ENCODE measurements at places on chromosomes 2 and 18. TPM values are rescaled to one million over a fixed set of nuclear protein-coding genes. Genes with fewer than 3 reads are reported as not detected.

Gene C2orf80
- polyA plus RNA-seq = not detected

Gene NEU2
- not detected for polyA plus RNA-seq

DNA sequence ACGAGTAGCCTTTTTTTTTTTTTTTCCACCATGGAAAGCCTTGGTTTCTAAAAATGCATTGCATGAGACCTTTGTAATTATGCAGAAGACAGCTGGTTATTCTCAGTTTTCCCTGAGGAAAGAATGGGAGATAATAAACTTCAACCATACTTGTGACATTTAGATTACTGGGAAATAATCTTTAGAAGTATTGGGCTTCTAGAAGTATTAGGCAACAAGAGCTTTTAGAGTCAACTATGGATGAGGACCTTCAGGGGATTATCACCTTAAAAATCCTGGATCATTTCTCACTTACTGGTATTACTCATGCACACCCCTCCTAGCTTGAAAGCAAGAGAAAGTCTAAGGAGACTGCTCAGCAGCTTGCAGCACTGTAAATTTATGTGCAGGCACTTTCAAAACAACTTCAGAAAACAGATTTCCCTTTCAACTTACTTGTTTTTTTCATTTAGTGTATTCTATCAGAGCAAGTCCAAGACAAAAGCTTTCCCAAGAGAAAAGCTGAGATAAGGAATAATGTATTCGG lies 175.9 kb downstream of the NRXN1 start:
- no peak for DNase-seq

DNA sequence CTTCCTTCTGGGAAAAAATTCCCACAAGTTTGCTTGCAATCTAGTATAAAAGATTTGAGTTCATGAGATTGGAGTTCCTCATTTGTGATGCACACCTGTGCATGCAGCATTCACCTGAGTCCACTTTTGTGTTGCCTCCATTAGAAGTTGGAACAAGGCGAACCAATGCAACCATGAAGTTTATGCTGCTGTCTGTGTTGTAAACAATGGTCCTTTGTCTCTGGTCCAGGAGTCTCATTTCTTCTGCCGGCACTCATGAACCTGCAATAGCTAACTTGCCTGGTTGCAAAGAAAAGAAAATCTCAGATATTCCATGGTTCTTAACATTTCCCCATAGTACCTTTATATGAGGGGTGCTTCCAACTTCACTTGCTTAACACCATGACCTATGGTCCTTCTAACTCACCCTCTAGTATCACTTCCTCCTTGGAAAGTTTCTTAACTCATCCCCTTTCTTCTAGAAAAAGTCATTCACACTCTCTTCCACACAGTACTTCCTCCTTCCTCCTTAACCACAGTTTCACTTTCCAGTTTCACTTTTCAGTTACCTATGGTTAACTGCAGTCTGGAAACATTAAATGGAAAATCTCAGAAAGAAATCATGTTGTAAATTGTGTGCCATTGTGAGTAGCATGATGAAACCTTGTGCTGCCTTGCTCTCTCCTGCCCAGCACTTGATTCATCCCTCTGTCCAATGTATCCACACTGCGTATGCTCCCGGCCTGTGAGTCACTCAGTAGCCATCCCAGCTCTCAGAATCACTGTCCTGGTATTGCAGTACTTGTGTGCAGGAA lies 128.8 kb upstream of the TRIB2 start:
- no peak for DNase-seq

GRCh38 chr2:215635788-215636139 lies 199.9 kb upstream of the FN1 start:
- no peak for DNase-seq

GRCh38 chr2:21146638-21147037 lies 22.9 kb downstream of the TDRD15 start:
- no peak for DNase-seq

GRCh38 chr2:232526372-232526941 lies 497 bp downstream of the CHRND start:
- no peak for DNase-seq

DNA sequence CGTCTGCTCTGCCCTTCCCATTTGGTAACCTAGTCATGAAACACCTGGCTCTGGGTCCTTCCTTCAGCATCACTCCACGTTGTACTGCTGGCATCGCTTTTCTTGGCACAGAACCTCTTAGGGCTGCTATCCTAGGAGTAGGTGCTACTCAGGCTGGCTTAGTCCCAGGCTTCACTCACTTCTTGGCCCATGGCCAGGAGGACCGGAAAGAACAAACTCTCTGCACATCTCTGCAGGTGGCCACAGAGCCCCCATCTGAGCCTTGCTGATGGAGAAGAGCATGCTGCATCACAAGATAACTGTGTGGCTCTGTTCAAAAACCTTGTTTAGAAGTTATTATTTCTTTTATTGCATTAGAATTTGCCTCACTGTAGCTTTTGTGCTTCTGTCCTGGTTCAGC lies 447.2 kb upstream of the TNP1 start:
- no peak for DNase-seq

DNA sequence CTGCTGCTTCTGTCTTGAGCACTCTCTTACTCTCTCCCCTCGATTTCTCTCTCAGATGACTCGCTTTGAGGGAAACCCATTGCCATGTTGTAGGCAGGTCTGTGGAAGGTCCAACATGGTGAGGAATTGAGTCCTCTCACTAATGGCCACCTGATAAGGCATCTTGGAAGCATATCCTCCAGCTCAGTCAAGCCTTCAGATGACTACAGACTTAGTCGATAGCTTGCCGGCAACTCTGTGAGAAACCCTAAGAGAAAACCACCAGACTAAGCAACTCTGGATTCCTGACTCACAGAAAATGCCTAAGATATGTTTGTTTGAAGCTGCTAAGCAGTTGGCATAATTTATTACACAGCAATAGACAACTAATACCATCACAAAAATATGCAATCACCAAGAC lies 51.2 kb downstream of the WDR75 start:
- no peak for DNase-seq

GRCh38 chr2:117128461-117128860 lies 686.0 kb upstream of the DDX18 start:
- no peak for DNase-seq

- no peak for DNase-seq
Measured at GRCh38 chr18:77116201-77117080, 16.1 kb downstream of the MBP start.

All from SK-N-SH (cell line).